NCI-H1105 treated with DMSO at 0.1 percent for 48 hours (cell line): ENCODE measurements at places on chromosomes 6 and 20.

DNA sequence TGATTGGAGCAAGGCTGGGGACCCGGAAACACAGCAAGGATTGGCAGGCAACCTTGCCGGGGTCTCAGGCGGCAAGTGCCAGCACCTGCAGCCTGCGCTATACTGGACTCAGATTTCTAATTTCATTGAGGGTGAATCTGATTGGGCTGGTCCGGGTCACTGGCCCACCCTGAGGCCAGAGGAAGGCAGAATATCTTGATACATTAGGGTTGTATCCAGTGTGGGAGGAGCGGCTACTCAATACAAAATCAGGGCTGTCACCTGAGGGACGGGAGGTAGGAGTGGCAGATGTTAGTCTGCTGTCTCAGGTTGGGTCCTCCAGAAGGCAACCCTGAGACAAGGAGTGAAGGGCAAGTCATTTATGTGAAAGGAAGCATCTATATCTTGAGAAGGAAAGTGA is 40.7 kb downstream of the BFSP1 start:
- DNase-seq = no peak

GRCh38 chr6:122075084-122075838 is 324.2 kb upstream of the HSF2 start:
- DNase-seq = no peak

- DNase-seq = no peak
Observed at GRCh38 chr6:139551376-139551775, 176.9 kb upstream of the CITED2 start.

DNA sequence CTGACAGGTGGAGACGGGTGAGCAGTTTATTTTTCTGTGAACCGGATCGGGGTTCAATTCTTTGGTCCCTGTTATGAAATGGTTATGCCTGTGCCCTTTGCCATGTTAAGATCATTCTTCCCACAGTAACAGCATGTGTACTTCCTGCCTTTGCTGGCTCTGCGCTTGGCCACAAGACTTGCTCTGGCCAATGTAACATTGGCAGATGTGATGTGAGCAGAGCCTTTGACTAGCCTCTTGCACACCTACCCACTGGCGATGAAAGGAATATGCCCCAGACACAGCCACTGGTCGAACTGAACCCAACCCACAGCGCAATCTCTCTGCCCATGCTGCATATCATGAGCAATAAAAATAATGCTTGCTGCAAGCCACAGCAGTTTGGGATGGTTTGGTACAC is 31.9 kb downstream of the JAG1 start:
- no peak for DNase-seq

DNA sequence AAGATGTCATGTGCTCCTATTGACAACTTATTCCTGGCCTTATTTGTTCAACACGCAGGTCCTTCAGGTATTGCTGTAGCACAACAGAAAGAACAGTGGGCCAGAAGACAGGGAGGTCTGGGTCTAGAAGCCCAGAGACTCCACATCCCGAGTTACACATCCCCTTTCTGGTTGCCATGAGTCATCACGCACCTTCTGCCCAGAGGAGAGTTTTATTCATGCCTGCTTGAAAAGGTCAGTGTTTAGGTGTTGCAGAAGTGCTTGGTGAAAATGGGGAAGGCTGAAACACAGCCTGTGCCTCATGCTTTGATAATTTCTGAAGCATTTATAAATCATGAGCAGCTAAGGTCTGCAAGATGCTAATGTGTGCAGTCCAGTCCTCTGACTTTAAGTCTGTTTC is 256.4 kb downstream of the GMPR start:
- DNase-seq = no peak

GRCh38 chr20:11260611-11261010 is 586.8 kb upstream of the JAG1 start:
- no peak for DNase-seq
